Muscle of arm (tissue), 14 donors: ENCODE measurements at places on chromosomes 12 and 14. TPM values are rescaled to one million over a fixed set of nuclear protein-coding genes. Genes with fewer than 3 reads are reported as not detected.

- DNase-seq = no peak
These were observed 1241.4 kb upstream of the TMEM132C start for GRCh38 chr12:127025545-127025944.

GLS2 gene
- polyA plus RNA-seq = 0.50 TPM

KLRF2 gene
- 0.25 TPM for polyA plus RNA-seq

CMA1 gene
- not detected for polyA plus RNA-seq

DNA sequence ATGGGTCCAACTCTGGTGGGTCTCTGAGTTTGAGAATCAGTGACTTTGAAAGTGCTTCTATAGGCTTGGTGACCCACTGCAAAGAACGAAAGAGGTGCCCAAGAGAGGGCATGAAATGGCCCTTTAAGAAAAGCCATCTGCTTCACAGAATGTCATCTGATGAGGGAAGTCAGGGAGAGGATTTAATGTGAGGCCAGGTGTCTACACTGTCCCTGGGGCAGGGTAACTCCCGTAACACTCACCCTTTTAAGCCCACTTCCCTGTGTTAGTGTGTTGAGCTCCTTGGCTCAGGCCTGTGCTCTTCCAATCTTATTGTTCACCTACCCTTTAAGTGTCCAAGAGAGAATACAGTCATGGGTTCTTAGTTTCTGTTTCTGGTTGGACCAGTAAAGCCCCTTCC, 16.4 kb upstream of the SRSF5 start:
- no peak for DNase-seq

RPL10L gene
- not detected for polyA plus RNA-seq

DNA sequence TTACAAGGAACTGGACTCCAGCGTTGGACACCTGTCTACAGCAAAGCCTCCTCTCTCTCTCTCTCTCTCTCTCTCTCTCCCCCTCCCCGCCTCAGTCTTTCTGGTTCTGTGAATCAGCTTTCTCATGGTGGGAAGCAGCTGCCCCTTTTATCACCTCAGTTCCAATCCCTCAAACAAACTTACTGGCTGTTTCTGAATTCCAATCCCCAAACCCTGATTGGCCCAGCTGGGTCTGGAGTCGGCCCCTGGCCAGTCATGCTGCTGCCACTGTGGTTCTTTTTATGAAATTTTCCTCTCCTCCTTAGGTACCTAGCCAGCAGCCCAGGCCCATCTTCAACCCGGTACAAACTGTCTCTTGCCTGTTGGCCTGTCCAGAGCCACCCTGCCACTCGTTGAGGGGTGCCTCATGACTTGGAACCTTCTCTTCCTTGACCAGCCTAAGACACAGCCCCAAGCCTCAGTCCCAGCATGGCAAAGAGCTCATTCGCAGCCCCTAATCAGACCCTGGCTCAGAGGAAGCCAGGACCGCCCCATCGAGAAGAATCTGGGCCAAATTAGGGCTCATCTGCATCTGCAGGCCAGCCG, 9.4 kb upstream of the MORN3 start:
- no peak for DNase-seq
